ENCODE measurements at places on chromosomes 7 and 10.

- no peak for DNase-seq
Measured at GRCh38 chr7:148397985-148398384, 192.6 kb upstream of the C7orf33 start.

GRCh38 chr7:158353606-158354570, 233.7 kb downstream of the PTPRN2 start:
- DNase-seq: peak; percentile 27

GRCh38 chr10:131231965-131232541, 79.5 kb downstream of the TCERG1L start:
- DNase-seq: no peak

DNA sequence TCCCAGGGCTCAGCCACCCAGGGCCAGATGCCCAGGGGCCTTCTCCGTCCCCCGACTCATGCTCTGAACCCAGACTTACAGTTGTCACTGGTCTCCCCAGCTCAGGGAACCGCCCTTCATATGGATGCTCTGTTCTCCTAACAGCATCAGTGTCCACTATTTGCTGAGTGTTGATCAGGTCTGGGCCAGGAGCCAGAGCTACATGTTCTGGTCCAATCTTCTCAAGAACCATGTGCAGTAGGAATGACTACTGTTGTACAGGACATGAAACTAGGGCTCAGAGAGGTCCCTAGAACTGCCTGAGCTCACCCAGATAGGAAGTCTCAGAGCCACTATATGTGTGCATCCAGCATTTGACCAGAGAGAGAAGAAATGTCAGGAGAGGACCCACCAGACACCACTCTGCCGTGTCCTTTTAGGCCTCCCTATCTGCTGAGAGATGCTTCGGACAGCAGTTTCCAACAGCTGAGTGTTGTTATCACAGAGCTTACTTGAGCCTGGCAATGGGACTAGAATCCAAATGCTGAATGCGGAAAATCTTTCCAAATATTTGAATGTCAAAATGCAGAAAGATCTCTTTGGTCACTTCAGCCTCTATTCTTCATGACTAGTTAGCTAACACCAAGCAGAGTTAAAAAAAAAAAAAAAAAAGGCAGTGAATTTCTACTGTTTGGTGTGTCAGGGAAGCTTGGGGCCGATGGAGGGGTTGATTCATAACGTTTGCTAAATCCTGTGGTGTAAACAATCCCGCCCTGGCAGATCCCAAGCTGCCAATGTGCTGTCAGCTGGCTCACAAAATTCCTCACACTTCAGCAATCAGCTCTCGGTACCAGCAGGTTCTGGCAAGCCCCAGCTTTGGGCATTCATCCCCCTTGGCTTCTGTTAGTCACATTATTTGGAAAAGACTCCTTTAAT, 246.1 kb downstream of the TNS3 start:
- no peak for DNase-seq

DNA sequence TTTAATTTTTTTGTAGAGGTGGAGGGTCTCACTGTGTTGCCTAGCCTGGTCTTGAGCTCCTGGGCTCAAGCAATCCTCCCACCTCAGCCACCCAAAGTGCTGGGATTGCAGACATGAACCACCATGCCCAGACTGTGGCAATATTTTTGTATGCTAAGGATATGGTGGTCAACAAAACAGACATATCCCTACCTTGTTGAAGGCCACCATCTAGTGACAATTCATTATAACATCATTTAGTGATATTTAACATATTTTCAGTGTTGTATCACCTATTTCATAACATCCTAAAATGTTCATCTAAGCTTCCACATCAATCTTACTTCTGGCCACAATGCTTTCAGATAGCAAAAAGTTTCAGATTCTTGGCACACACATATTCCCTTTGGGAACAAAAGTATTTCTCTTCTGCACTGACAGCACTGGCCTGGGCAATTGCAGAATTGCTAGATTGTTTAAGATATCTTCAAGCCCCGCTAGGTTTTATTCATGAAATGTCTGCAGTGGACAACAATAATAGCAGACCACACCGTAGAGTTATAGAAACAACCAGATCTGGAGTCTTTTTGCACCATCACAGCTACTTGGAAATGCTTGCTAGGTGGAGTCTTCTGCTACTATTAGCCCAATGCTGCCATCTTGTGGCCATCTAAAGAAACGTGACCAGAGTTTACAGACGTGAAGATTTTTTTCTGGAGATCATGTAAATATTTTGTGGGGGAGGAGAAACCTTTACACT, 58.4 kb downstream of the DNAJC12 start:
- DNase-seq: peak; percentile 71

Data from stimulated activated CD4-positive, alpha-beta T cell treated with anti-CD3 and anti-CD28 coated beads, Interleukin-15, amount 100 ng/mL, for 24 hours (primary cell).